ENCODE measurements at places on chromosomes 4 and X. TPM values are rescaled to one million over a fixed set of nuclear protein-coding genes. Genes with fewer than 3 reads are reported as not detected.

DNA sequence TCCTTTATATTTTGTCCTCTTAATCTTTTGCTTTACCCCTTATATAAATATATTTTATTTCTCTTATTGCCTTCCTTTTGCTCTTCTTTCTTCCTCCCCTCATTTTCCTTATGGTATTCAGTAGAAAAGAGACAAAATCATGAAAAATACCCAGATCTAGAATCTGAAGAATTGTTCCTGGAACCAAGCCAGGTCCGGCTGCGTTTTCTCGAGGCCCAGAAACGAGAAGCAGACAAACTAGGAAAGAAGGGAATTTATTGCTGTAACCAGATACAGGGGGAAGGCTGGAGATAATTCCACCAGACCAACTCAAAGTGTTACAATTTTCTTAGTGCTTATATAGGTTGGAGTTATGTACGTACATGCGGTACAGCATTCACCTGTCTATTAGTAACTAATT is 328.7 kb downstream of the GABRG1 start:
- DNase-seq, result no peak

GRCh38 chrX:38805432-38806389 is 4.5 kb downstream of the MID1IP1 start:
- peak; percentile 72 for DNase-seq

The MAGEC3 gene
- not detected for total RNA-seq

The XAGE1A gene
- total RNA-seq, result not detected

The TMEM47 gene
- total RNA-seq, result 22.2 TPM

DNA sequence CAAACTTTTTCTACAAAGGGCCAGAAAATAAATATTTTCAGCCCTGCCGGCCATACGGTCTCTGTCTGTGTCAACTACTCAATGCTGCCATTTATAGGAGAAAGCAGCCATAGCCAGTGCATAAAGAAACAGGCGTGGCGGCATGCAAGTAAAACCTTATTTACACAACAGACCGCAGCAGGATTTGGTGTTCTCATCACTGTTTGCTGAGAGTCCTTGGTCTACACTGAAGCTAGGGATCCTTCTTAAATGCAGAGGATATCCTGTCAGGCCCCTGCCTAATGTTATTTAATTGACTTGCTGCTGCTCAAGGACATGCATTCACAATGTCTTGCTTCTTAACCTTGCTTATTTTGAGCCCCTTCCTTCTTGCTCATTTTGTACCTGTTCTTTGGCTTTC is 54.7 kb downstream of the CPE start:
- no peak for DNase-seq

DNA sequence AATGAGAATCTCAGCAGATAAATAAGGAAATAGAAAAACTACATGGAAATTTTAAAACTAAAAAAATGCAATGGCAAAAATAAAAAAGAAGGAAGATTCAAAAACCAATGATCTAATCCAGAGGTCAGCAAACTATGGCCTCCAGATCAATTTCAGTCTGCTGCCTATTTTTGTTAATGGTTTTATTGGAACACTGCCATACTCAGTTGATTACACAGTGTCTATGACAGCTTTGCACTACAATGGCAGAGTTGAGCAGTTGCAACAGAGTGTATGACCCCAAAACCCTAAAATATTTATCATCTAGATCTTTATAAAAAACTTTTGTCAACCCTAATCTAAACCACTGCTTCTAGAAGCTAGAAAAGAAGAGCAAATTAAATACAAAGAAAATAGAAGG is 170.3 kb downstream of the RAB28 start:
- DNase-seq, result no peak

The NUDT10 gene
- total RNA-seq, result not detected

The CASK gene
- 30.4 TPM for total RNA-seq

DNA sequence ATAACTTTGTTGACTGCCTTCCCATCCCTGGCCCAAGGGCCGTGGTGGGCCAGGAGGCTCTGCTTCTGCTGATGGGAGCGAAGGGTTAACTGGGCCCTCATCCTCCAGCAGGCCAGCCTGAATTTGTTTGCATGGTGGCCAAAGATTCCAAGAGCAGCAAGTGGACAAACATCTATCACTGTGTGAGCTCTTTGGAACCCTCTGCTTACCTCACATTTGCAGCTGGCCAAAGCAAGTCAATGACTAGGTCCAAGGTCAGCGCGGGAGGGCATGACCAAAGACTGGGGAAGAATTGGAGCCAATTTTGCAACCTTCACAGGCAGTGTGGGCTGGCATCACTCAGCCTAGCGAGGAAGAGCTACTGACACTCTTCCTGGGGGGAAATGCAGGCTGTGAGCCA is 67.8 kb upstream of the ATP6AP2 start:
- DNase-seq, result no peak

DNA sequence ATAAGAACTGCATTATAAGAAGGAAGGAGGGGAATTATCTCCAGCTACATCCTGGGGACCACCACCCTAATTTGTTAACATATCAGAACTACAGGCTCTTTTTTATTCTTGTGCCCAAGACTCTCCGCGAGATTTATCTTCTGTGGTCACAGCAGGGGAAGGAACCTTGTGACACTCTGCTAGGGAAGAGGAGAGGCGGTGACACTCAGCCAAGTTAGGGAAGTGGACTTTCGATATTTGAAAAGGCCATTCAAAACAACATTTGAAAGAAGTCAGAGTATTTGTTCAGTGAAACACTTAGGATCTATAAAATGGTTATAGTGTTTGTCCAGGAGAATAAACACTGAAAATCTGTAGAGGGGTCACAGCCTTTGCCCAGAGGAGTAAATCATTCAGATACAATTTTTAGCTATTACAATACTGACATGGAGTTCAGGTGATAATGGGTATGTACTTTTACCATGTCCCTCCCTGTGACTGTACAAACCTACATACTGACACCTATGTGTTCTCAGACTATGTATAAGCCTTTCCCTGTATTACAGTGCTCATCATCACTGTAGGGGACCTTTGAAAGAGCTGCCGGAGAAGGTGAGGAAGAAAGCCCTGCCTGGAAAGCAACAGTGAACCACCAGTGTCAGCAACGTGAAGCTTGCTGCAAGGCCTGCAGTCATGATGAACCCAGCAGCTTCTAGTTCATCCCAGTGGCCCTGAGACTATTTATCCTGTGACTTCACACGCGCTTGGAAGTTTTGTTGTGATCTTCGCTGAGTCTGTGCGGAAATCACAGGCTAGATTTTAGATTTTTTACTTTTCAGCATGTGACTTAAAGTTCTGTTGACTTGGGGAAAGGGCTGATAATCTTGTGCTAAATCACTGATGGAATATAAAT is 8.5 kb upstream of the PTTG2 start:
- no peak for DNase-seq

DNA sequence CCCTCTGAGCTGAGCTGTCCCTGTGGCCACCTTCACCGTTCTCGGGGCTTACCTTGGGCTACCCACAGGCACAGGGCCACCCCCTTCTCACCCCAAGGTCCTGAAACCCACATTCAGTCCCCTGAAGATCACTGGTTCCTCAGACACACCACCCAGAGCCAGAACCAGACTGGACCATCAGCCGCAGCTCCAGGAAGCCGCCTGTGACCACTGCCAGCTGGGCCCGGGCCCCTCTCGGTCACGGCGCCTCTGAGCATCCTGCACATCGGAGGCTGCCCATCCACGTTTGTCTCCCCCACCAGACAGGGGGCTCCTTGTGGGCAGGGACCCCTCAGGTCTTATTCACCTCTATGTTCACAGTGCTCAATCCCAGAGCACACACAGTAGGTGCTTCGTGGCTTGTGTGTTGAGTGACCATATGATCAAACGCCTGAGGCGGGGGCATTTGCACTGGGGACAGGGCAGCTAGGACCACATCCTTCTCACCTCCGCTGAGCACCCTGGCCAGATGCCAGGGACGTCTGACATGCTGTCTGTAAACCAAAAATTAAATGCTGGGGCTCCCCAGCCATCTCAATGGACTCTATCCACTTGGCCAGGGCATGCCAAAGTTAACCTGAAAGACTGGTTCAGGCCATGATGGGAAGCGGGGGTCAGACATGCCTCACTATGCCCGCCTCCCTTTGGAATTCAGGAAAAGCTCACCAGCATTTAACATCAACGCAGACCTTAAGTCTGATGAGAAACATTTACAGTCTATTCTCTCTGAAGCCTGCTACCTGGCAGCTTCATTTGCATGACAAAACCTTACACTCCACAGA is 109.4 kb upstream of the AFAP1 start:
- DNase-seq, result no peak

DNA sequence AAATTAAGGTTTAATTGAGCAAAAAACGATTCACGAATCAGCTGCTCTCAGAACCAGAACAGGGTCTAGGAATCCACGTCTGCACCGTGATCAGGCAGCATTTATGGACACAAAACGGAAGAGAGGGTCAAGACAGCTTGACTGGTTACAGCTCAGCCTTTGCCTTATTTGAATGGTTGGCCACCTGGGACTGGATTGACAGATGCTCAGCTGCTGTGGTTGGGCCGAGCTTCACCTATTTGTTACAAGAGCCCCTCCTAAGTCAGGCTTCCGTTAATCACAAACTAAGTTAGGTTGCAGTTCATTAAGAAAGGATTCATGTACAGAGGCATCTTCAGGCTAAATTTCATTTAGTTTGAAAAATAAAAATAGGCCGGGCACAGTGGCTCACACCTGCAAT is 50.6 kb upstream of the MAN2B2 start:
- DNase-seq, result no peak

The BEX2 gene
- 0.88 TPM for total RNA-seq

- DNase-seq, result peak; percentile 78
Observed at GRCh38 chr4:3480528-3481112, 17.5 kb downstream of the DOK7 start.

GRCh38 chr4:168930413-168931196 is 79.5 kb downstream of the CBR4 start:
- DNase-seq, result no peak

DNA sequence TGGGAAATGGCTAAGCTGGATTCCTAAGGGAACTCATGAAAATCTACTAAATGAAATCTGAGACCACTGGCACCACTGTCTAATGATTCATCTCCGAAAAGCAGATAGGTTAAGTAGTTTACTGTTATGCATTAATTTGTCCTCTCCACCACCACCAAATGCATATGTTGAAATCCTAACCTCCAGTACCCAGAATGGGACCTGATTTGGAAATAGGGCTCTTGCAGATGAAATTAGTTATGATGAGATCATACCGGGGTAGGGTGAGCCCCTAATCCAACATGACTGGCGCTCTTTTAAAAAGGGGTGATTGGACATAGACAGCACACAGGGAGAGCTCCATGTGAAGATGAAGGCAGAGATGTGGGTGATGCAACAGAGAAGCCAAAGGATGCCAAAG is 124.9 kb upstream of the GUCY1A1 start:
- DNase-seq, result no peak

DNA sequence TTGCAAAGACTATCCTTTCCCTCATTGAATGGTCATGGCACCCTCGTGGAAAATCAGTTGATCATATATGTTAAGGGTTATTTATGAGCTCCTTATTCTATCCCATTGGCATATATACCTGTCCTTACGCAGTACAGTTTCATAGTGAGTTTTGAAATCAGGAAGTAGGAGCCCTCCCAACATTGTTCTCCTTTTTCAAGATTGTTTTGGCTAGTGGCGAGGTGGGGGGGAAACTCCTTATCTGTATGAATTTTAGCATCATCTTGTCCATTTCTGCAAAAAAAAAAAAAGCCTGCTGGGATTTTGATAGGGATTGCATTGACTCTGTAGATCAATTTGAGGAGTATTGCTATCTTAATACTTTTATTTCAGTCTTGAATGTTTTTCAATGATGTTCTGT is 2.5 kb upstream of the USP9X start:
- DNase-seq, result no peak

GRCh38 chr4:45241976-45242375 is 515.6 kb upstream of the GNPDA2 start:
- no peak for DNase-seq

- DNase-seq, result peak; percentile 11
Observed at GRCh38 chr4:117560329-117560728, 474.0 kb upstream of the NDST3 start.

DNA sequence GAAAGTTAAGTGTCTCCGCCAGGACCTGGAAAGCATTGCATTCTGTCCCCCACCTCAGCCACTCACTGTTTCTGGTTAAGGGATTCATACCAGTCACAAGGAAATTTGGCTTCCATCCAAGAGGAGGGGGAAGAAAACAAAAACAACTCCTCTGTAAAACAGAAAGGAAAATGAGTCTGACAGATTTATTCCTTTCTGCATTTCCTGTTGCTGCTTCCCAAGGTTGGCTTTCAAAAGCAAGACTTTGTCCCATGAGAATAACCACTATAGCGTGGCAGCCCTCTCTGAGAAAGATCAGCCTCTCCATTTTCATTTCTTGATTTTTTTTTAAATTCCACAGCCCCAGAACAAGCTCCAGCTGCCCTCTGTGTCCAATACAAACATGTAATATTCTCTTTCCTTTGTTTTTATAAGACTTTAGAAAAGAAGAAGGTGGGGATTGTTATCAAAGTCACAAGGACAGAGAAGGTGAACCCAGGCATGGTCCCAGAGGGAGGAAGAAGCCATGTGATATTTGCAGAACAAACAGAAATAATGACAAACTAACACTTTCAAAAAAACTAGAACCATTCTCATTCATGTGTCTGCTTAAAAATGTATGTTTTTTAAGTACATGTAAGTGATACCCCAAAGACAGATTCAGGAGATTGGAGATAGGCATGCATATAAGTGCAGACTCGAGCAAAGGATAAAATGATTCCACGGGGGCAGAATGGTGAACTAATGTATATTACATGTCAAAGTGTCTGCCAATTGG is 90.7 kb upstream of the DCLK2 start:
- DNase-seq, result peak; percentile 86

DNA sequence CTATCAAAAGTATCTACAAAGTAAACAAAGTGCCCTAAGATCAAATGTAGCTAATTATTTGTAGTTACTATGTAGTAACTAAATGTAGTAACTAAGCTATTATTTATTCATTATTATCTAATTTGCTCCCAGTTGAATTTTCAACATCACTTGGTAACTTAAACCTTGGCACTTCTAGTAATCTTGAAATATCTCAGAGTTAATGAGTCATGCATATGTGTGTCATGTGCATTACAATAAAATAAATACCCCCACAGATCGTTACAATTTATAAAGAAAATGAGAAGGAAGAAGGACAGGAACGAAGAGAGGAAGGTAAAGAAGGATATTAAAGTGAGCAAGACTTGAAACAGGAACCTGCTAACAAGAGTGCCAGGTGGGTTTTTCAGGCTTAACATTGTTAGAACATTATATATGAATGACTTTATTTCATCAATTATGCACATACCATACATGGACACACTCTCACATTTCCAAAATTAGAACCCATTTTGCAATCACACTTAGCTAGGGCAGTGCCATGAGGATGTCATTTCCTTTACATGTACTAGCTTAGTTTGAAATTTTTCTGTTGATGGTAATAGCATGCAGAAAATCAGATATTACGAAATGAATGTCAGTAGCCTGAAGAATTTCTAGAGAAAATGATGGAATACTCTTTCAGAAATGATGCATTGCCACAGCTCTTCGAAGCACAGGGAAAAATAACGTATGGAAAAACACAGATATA is 1670.4 kb upstream of the AGA start:
- no peak for DNase-seq

DNA sequence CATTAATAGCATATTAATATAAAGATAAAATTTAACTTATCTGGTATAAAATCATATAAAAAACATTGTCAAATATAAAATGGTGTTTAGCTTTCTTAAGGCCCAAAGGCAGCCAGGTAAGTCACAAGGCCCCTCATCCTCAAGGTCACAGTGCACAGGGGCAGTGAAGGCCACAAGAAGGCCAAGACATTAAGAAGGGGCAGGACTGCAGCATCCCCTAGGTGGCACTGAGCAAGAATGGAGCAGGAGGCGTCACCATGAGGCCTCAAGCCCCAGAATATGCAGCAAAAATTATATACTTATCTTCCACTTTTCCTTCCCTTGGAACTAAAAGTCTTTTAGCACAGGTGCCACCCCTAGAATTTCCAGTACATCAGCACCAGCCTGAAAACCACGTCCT is 49.5 kb upstream of the MAGEA8 start:
- DNase-seq, result no peak
